ENCODE measurements at places on chromosomes 1 and 21.

GRCh38 chr1:212039622-212040021 is 4.1 kb downstream of the DTL start:
- DNase-seq, result no peak

DNA sequence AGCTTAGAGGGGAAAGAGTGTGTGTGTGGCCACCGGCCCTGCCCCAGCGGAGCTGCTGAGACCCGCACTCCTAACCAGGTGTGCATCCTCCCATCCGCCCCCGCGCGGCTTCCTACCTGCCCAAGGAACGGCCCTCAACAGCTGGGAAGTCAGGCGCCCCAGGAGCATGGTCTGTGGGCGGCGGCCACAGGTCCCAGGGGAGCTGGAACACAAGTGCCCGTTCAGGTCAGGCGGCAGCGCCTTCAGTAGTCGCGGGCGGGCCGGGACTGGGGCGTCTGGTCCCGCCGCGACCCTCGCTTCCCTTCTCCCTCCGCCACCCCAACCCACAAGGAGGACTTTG is 448 bp downstream of the AURKAIP1 start:
- DNase-seq, result no peak

DNA sequence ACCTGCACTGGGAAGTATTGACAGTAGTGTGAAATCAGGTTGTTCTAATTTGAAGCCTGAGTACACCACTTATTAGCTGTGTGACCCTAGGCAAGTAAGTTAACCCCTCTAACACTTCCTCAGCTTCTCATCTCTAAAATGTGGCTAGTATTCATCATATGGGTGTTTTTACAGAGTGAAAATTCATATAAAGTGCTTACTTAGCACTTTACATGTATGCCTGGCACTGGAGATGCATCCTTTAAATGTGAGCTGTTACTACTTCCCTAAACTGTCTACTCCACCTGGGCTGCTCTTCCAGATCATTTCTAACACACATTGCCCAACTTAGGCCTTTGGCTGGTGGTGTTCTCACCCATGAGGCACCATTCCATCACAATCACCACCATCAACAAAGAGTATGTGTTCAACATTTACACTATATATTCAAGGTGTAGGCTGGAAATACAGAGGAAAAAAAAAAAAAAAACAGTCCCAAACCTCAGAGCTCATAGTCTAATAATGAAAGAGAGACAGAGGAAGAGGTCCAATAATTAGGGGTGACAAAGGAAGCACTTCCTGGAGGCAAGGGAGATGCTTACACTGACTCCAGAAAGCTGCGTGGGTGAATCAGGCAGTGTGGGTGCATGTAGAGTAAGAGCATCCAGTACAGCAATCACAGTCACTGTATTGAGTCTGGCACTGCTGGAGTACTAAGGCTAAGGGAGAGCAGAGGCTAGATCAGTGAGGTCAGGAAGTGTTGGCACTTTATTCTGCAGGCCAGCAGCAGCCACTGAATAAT is 3.6 kb downstream of the STX6 start:
- no peak for DNase-seq

DNA sequence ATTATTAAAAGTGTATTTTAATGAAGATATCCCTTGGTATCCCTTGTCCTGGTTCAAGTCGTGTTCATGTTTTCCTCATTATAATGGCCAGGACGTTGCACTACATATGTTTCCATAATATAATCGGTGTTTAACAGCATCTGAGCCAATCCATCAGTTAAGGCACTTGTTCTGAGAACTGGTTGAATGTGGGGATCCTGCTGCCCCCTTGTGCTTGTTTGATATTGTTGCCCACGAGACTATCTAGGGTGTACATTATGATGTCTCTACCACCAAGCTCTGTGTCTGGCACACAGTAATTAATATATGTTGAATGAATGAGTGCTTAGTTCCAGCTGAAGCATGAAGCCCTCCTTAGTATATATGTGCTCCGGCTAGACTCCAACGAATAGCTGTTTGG is 193.0 kb downstream of the CACNA1E start:
- DNase-seq, result no peak

- no peak for DNase-seq
Measured at GRCh38 chr1:158115126-158115525, 65.6 kb upstream of the CD1D start.

GRCh38 chr1:220796530-220796929 is 9.8 kb downstream of the MTARC1 start:
- no peak for DNase-seq

- no peak for DNase-seq
Measured at GRCh38 chr1:180155182-180155682, 563 bp downstream of the QSOX1 start.

DNA sequence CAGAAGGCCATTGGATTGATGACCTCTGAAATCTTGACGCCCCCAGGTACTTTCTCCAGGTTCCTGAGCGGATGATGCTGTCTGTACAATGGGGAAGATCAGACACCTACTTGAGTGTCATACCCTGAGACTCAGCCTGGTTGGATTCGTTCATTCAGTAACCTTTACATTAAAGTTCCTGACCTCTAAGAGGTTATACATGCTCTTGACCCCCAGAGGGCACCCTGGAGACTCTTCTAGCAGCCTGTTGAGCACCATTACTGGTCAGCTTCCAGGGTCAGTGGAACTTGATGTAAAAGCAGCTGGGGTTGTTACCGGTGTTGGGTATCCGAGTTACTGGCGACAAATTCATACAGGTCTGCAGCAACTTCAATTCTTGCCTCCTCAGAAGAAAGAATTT is 114.3 kb upstream of the ZNF678 start:
- no peak for DNase-seq

GRCh38 chr21:24023402-24023801 is 1583.9 kb downstream of the MRPL39 start:
- DNase-seq, result no peak

GRCh38 chr1:31679091-31679490 is 24.7 kb downstream of the COL16A1 start:
- DNase-seq, result no peak

DNA sequence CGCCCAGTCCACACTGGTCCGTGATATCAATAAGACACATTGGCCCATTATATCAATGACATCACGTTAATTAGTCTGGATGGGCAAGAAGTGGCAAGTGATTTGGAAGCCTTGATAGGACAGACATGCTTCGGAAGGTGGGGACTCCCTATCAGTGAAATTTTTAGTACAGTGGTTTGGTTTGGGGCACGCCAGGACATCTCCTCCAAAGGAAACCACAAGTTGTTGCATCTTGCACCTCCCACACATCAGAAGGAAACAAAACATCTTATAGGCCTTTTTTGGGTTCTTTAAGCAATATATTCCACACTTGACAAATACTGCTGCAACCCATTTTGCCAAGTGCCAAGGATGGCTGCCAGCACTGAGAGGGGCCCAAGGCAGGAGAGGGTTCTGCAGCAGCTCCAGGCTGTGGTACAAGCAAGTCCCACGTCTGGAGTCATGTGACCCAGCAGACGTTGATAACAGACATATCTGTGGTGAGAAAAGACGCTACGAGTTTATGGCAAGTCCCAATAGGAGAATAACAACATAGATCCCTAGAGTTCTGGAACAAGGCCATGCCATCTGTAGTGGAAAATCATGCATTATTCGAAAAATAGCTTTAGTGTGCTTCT is 95.3 kb upstream of the DISP3 start:
- no peak for DNase-seq

GRCh38 chr1:38715415-38715814 is 144.2 kb downstream of the RRAGC start:
- DNase-seq, result no peak

DNA sequence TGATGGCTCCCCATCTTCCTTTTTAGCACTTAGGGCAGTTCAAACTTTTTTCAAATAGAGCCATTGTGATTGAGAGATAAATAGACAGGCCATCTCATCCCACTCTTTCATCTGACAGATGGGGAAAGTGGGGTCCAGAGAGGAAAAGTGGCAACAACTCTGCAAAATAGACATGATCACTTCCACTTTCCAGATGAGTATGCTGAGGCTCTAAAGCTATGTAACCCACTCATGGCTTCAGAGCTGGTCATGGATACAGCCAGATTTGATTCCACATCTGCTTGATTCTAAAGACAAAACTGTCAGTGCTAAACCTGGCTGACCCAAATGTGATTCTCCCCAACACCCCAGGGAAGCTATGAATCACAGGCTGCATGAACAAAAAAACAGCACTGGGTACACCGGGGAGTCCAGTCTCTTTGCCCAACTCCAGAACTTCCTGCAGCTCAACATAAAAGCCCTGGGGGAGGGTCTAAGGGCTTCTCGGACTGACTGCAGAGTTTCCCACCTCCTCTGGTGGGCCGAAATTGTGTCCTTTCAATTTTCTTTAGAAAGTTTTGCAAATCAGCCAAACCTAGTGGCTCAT is 59.3 kb downstream of the PLPP3 start:
- no peak for DNase-seq

- no peak for DNase-seq
Measured at GRCh38 chr1:109491372-109491771, 2.5 kb upstream of the CYB561D1 start.

GRCh38 chr1:110672001-110672752 is 2.6 kb downstream of the KCNA3 start:
- no peak for DNase-seq

DNA sequence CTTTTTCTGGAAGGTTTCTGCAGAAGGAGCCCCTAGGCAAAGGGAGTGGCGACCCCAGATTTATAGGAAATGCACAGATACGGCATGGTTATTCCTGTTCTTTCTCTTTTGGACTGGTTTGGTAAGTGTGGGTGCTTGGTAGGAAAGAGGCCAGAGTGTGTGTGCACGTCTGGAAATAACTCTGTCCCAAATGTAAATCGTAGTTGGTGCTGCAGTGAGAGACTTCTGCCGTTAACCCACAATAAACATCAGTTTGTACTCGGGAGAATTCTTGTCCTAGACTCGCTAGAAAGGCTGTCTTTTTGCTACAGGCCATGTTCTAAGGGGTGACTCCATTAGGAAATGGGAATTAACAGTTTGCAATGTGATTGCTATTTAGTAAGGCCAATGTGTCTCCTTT is 779 bp downstream of the SLC44A3 start:
- no peak for DNase-seq

- peak; percentile 87 for DNase-seq
Measured at GRCh38 chr1:232306269-232306961, 323.5 kb downstream of the SIPA1L2 start.

GRCh38 chr21:44462834-44463200 is 7.5 kb downstream of the LRRC3 start:
- no peak for DNase-seq

DNA sequence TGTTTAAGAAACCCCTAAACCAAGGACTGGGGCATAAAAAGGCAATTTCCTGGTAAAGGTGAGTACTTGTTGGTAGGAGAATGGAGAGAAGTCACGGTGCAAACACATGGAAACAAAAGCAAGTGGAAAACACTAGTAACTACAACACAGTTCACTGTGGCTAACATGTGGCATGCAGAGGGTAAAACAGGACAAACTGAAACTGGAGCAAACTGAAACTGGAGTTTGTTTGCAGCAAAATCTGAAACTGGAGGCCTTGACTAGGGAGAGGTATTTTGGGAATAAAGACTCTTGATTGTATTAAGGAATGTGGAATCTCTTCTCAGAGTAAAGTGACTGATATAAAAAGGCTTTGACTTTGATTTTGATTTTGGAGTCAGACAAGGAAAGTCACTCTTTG is 376.3 kb upstream of the PRMT6 start:
- DNase-seq, result no peak

GRCh38 chr1:183138301-183138700 is 47.8 kb upstream of the LAMC2 start:
- DNase-seq, result no peak

DNA sequence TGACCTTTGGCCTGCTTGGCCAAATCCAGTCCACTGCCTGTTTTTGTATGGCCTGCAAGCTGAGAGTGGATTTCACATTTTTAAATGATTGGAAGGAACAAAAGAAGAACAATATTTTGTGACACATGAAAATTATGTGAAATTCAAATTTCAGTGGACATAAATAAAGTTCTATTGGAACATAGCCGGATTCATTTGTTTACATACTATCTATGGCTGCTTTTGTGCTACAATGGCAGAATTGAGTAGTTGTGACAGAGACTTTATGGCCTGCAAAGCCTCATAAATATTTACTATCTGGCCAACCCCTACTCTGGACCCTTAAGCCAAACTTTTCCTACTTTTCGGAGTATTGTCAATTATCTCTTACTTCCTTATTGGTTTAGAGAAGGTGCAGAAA is 66.6 kb upstream of the IPO9 start:
- DNase-seq, result no peak

DNA sequence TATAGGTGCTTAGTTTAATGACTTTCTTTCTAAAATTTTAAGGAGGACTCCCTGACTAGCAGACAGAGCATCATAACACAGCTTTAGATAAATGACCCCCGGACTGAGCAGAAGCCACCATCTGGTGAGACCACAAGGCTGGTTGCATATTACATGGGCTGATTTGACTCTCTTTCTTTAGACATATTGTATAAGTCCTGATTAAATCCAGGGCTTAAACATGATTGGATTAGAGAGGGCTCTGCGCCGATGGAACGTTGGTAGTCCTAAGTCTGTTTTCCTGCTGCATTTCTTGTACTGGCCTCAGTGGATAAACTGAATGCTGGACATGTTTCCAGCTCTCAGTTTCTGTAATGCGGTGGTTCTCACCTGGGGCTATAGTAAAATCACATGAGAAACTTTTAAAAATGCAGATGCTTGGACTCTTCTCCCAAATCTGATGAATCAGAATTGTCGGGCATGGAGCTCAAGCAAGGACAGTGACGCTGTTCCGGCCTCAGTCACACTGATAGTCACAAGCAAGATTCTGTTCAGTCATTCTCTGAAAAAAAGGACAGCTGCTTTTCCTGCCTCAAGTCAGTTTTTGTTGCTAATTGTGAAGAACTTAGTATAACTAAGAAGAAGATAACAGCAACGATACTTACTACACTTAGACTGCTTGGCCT is 16.6 kb downstream of the DDI2 start:
- DNase-seq, result no peak

DNA sequence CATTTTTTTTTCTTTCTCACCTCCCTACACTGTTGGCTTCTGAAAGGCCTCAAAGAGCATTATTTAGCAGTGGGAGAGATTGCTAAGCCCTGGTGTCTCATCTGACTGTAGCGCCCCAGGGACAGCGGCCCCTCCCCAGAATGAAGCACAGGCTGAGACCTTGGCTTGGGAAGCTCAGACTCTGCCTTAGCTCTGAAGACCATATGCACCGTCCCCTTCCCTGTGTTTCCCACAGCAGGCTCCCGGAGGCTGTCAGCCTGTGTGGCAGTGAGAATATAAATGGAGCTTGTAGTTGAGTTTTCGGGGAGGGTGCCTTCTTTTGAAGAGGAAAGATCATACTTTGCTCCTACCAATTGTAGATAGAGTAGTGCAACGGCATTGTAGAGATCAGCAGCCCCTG is 25.3 kb downstream of the SMYD2 start:
- DNase-seq, result no peak

DNA sequence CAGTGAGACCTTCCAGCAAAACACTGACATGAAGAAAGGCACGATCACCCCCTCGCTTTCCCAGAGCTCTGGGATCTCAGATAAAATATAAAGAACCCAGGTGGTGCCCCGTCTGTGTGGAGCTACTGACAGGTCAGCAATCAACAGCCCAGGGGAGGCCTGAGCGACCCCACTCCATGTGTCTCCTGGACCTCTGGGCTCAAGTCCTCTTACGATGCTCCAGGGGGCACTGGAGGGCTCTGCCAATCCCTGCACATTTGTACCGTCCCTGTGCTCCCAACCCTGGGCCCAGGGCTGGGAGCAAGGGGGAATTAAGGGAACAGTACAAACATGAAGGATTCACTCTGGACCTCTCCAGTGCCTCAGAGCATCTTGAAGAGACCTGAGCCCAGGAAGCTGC is 12.5 kb downstream of the S100A7A start:
- no peak for DNase-seq

Data from NCI-H2029 treated with DMSO at 0.1 percent for 48 hours (cell line).